ENCODE measurements at places on chromosomes 1 and 21.

GRCh38 chr1:36411674-36412648, 14.3 kb upstream of the LSM10 start:
- DNase-seq, result peak; percentile 52

GRCh38 chr1:29211086-29212030, 19.4 kb downstream of the MECR start:
- no peak for DNase-seq

GRCh38 chr1:1227386-1227785, 4.4 kb downstream of the SDF4 start:
- no peak for DNase-seq

DNA sequence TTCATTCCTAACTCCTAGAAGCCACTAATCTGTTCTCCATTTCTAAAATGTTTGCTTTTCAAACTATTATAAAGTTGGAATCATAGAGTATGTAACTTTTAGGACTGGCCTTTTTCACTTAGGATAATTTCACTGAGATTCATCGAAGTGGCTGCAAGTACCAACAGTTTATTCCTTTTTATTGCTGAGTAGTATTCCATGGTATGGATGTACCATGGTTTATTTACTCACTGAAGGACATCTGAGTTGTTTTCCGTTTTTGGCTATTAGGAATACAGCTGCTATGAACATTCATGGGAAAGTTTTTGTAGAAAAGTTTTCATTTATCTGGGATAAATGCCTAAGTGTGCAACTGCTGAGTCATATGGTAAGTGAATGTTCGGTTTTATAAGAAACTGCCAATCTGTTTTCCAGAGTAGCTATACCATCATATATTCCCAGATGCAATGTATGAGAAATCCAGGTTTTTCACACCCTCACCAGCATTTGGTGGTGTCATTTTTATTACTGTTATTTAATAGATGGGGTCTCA, 66.3 kb downstream of the SLC27A3 start:
- no peak for DNase-seq

GRCh38 chr1:232517204-232517603, 112.7 kb downstream of the SIPA1L2 start:
- DNase-seq, result no peak

DNA sequence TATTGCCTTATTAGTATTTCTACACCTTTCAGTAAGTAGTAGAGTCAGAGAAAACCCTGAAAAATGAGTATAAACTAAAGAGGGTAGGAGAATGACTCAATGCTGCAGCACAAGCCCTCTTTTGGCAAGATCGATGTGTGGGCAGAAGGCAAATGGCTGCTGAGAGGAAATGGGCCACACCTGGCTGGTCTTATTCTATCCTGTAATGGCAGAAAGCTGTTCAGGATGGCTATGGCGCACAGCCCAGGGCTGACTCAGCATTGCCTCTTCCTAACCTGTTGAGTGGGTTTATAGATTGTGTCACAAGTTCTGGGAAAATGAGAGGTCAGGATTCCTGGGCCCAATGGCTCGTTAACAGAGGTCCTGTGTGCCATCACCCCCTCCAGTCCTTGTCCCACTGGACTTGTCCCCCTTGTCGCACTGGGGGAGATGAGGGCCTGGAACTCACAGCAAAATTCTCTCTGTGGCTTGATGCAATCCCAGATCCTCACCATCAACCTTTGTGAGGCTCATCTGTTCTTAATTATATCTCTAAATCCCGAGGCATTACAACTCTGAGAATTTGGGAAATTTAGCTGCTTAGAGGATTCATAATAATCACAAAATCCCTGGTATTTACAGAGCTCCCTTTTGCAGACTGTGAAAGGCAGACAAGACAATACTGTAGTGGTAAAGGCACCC, 13.2 kb downstream of the HMGB4 start:
- DNase-seq, result no peak

DNA sequence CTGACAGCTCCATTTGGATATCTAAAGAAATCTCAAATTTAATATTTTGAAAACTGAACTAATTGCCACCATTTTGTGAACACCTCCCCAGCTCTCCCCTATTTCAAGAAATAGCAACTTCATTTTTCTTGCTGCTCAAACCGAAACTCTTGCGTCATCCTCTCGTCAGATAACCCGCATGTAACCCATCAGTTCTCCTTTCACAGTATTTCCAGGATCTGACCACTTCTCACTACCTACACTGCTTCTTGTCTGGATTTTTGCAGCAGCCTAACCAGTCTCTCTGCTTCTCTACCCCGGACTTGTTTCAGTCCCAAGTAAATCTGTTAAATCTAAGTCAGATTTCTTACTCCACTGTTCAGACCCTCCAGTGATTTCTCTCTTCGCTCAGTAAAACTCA, 75.6 kb downstream of the MTR start:
- no peak for DNase-seq

DNA sequence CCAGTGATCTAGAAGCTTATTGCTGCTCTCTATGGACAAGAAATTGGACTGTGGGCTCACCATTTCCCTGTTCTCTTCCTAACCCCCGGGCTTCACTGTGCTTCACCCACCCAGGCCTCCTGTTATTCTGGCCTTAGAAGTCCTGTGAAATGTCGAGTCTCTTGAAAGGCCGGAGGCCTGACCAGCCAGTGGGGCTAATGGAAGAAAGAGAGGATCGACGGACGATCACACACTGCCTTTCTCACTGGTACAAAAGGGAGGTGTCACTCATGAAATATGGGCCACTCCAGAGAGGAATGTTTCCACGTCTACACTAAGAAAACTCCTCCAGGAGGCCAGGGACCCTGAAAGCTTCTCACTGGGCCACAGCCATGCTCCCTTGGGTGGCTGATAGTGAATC, 36.1 kb downstream of the CACNA1S start:
- no peak for DNase-seq

DNA sequence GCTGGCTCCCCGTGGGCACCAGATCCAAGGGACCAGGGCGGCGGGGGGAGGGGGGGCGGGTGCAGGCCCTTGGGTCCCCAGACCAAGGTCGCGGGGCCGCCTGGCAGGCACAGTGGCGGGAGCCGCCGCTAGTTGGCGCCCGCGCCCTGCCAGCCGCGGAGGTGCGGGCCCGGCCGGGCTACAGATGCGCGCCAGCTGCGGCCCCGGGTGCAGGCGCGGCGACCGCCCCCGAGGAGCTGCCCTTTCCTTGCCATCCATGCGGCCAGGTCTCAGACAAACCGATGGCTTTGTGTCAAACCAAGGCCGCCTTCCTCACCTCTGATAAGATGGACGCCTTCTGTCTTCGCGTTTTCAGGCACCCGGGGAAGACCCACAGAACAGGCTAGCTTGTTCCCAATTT, 2.2 kb upstream of the RUNX3 start:
- peak; percentile 79 for DNase-seq

GRCh38 chr1:239918634-239919033, 173.0 kb upstream of the FMN2 start:
- DNase-seq, result no peak

- no peak for DNase-seq
Observed at GRCh38 chr1:5374192-5374591, 618.0 kb downstream of the NPHP4 start.

DNA sequence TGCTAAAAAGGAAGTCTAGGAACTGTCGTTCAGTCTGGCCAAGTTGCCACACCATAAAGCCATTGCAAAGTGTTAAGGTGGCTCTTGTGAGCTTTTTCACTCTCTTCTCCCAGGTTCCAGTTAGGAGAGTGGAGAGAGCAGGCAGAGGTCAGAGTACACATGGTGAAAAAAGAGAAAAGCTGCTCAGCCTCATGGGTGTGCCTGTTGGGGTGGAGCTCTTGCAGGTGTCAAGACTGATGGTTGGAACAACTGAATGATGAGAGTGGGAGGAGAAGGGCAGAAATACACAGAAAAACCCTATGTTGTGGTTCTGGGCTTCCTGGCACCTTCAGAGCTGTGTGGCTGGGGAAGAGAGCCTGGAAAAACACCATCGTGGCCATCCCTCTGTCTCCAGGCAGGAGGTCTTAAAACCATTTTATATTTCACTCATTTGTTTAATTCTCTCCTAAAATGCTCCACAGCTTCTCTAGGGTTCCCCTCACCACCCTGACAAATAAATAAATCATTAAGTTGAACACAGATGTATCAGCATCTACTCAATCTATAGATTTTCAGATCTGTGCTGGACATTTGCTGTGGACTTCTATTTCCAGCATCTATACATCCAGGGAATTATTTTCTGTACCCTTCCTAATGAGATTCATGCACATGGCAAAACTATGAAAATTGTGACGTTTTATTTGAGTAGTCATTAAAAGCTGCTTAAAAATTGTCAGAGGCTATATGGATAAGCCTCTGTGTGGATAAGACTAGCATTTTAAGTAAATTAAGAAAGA, 17.5 kb downstream of the UBASH3A start:
- peak; percentile 56 for DNase-seq

GRCh38 chr1:58784758-58785441, 1.1 kb upstream of the JUN start:
- DNase-seq, result peak; percentile 73

GRCh38 chr1:53957194-53957818, 11.2 kb downstream of the LRRC42 start:
- DNase-seq, result no peak

GRCh38 chr1:162701286-162701685, 69.0 kb downstream of the DDR2 start:
- DNase-seq, result no peak

- DNase-seq, result no peak
Observed at GRCh38 chr1:16242556-16243214, 5.7 kb upstream of the CPLANE2 start.

DNA sequence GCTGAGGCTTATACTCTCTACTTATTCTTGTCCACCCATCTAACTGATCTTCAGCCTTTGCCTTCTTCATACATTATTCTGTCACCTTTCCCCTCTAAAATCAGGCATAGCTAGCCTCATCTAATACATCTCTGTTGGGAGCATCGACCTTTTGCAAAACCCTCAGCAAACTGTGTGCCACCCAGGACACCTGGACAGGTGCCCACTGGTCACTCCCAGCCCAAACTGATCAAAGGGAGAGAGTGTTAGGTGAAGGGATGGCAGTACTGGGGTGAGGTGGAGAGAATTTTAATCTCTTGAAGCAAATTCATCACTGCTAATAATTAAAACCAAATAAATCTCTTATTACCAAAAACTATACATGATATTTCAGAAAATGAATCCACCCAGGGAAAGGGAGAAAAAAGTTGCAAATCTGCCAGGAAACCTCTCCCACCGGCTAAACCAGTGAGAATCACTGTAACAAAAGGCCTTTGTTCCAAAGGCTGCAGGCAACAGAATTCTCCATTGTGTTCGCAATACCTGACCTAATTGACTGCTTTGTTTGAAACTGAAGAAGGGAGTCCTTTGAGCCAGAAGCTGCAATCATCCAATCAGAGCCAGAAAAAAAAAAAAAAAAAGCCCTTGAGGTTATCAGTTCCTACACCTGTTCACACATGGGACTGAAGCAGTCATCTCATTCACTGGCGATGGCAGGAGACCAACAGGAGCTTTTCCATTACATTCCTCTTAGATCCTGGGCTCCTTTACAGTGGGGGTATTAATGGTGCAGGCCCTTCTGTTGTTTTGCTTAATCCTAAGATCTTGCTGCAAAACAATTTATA, 172.6 kb downstream of the APP start:
- no peak for DNase-seq

- DNase-seq, result no peak
Observed at GRCh38 chr21:39885119-39885848, 18.0 kb downstream of the PCP4 start.

DNA sequence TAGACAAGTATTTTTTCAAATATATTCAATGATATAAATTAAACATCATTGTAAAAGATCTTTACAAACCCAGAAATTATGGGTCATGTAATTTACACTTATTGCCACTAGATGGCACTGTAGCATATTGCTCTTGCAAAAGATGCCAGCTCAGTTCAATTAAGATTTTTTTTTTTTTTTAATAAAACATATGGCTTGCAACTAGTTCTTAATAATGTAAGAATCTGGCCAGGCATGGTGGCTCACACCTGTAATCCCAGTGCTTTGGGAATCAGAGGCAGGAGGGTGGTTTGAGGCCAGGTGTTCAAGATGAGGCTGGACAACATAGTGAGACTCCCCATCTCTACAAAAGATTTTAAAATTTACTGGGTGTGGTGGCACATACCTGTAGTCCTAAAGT, 49.4 kb upstream of the DESI2 start:
- no peak for DNase-seq

- no peak for DNase-seq
Observed at GRCh38 chr1:214416417-214416816, 135.0 kb downstream of the PTPN14 start.

- DNase-seq, result no peak
Observed at GRCh38 chr1:119713749-119714456, 2.2 kb downstream of the PHGDH start.

DNA sequence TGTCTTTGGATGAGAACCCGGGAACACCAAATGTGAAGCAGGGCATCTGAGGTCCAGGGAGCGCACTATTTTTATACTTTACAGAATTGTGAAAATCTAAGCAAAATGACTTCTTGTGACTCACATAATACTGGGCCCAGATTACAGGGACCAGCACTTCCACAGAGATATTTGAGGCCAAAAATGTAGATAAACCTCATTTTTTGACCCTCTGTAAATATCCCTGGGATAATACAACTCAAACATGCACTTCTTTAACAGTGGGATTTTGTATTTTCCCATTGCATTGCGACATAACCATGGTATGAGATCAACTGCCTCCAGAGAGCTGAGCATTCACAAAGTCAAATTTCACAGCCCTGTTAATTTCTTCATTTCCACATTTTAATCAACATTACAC, 289.4 kb upstream of the ADGRL4 start:
- no peak for DNase-seq

GRCh38 chr21:45141507-45141906, 67.1 kb downstream of the ADARB1 start:
- DNase-seq, result no peak

DNA sequence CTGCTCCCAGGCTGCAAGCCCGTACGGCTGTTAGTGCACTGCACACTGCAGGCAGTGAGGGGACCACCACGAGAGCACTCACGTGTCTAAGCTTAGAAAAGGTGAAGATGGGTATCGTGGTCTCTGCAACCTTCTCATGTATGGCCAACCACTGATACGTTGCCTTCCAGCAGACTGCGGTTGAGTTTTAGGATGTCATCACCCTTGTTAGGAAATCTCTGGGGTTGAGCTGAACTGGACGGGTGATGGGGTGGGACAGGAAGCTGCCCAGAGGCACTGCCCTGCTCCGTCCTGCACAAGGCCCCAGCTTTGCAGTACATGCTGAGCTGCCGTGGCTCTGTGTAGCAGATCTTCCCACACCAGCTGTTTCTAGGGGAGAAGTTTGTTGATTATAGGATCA, 43.3 kb downstream of the FAAP20 start:
- no peak for DNase-seq
